ENCODE measurements at places on chromosomes 12 and 14.

GRCh38 chr12:91287753-91288152 is 105.1 kb upstream of the DCN start:
- DNase-seq, result no peak

- DNase-seq, result no peak
Observed at GRCh38 chr12:94550964-94551363, 91.3 kb upstream of the CEP83 start.

DNA sequence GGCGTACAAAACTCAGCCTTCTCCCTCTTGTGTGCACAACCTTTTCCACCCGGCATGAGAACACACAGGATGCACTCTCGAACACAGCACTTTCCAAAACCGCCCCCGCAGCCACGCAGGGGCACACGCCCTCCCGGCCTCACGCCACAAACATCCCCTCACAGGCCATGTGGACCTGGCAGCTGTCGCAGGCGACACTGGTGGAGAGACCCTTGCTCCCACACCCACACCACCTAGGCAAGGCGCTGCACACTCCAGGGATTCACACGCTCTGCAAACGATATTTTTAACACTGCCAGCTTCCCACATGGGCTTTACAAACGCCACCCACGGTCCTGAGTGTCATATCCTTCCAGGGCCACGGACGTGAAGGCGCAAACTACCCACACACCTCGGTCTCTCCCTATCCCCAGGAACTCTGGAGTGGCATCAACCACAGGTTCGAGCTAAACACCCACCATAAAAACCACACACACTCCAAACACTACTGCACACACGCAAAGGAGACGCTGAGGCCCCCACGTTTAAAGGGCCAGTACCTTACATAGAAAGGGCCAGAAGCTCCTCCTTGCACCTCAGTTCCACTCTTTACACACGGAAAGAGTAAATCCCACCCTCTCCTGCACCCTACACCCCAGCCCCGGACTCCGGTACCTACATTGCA is 12.4 kb upstream of the ITGB7 start:
- no peak for DNase-seq

DNA sequence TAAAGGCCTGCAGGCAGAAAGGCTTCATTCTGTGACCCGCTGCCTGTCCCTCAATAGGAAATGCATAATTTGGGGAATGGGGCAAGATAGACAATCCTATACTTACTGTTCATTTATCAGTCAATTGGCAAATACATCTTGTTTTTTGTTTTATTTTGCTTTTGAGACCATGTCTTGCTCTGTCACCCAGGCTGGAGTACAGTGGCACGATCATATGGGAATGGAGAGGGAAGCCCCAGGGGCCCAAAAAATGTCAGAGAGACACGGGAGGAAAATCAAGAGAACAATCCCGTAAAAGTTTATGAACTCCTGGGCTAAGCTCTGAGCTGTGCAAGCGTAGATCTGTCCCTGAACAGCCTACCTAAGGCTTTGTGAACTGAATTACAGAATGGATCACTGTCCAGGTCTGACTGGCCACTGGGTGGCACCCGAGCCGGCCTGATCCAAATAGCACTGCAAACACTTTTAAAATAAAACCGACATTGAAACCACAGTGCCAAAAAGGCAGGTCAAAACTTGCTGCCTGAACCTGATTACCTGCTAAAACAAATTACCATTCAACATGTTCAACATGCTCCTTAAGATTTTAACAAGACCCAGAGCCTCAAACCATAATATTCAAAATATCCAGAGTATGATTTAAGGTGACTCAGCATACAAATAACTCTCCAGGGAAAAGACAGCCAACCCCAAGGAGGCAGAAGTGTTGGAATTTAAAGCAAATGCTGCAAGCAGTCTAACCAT is 11.8 kb downstream of the COPS7A start:
- no peak for DNase-seq

GRCh38 chr14:99531251-99532096 is 50.3 kb downstream of the CCNK start:
- DNase-seq, result no peak

DNA sequence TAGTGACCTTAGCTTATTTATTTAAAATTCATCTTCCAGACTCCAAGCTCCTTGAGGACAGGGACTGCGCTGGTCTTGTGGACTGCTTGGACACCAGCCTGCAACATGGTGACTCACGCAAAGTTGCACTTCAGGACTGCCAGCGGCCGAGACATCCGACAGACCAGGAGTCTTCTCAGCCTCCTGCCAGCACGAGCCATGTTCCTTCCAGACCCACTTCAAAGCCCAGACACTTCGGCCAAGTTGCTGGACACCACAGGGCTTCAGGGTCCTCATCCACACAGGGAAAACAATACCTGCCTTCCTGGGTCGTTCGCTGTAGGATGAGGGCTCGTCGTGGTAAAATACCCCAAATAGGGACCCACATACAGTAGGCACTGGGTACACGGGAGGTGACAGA is 88.7 kb downstream of the BCL11B start:
- DNase-seq, result no peak

DNA sequence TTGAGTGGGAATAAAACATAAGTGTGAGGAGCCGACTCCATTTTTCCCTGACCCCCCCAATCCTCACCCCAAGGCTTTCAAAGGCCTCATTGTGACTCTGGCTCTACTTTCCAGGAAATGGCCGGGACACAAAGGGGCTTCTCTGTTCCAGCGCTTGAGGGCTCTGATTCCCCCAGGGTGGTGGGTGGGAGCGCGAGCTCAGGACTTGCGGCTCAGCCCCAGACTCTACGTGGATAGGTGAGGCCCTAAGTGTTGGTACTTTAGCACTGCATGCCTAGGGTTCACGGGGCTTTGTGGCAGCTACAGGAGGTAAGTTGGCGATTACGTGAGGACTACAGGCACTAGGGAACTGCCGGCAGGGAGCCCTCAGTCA is 553 bp downstream of the CNPY2 start:
- DNase-seq, result no peak

GRCh38 chr14:76962303-76962660 is 66.2 kb downstream of the IRF2BPL start:
- DNase-seq, result no peak

DNA sequence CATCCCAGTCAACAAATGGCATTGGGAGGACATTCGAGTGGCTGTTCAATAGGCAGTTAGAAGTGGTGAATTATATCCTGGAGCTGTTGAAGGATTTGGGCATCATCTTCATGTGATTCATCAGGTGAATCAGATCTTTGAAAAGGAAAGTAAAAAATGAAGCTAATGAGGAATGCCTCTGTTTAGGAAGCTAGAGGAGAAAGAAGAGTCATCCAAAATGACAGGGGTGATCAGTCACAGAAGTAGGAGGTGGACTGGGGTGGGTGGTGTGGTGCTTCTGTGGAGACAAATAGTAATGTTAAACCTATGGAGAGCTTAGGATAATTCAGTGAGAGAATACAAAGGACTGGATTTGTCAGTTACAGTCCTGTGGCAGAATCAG is 32.7 kb downstream of the DIP2B start:
- DNase-seq, result no peak

DNA sequence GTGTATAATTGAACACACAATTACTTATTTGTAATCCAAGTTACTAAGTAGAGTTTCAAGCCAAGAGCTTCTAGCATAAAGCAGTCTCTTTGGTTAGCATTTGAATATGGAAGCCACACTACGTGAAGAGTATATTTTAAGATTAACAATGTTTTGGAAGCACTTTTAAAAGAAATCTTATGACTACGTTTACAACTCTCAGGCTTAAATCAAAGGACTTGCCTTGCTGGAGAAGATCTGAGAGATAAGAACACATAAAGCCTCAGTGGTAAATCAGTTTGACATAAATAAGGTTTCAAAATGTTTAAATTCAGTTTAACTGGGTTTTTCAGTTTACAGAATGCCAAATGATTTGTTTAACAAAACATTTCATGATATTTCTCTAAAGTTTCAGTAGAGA is 161.9 kb upstream of the PDE3A start:
- no peak for DNase-seq

GRCh38 chr12:123943816-123944215 is 28.8 kb downstream of the CCDC92 start:
- no peak for DNase-seq

DNA sequence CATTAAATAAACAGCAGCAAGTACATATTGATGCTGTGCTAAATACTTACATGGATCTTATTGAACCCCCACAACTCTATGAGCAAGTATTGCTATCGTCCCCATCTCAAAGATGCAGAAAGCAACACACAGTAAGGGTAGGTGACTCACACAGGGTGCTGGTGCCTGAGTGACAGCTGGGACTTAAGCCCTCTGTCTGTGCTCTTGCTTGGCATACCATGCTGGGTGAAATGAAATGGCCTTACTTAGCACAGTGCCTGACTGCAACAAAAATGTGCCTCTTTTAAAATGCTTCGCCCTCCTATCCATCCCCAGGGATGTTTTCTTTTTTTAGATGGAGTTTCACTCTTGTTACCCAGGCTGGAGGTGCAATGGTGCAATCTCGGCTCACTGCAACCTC is 788 bp downstream of the TEX52 start:
- DNase-seq, result no peak

DNA sequence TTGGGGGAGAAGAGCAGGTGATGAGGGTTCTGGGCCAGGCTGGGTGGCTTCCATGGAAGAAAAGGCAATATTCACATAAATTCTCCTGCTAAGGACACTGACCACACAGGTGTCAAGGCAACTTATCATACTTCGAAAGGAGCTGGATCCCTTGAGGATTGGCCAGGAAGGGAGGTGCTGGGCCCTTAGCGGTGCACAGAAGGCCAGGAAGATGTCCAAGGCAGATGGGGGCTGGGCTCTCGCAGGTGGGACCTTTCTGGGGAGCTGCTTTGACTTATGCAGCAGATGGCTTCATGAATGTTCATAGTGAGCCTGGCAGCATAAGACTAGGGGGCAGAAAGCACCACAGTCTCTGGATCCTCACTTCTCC is 3.9 kb downstream of the CD63 start:
- DNase-seq, result no peak

DNA sequence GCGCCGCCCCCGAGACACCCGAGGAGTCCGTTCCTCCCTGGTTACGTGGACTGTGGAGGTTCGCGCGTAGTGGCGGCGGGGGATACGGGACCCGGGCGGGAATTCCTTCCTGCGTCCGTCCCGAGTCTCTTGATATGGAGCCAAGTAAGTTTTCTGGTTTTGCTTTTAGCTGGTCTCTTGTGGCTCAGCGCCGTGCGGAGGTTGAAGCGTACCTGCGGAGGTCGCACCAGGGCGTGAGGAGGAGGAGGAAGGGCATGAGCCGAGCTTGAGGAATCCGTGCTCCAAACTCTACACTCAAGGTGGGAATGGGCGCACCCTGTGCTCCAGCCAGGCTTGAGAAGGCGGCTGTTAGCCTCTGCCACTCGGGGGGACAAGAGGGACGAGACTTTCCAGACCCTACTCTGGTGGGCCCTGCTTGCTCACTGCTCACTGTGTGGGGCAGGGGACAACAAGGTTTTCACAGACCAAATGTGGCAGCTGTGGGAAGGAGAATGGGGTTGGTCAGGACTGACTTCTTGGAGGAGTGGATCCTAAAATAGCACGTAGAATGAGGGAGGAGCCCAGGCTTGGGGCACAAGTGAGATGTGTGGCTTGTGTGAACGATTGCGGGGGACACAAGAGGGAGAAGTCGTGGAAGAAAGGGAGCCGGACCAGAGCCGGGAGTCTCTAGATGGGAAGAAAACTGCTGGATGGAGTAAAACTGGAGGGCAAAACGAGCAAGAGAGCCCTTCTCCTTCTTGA is 577 bp downstream of the ATG101 start:
- DNase-seq, result no peak

GRCh38 chr12:132429602-132429945 is 60.4 kb upstream of the FBRSL1 start:
- DNase-seq, result no peak

DNA sequence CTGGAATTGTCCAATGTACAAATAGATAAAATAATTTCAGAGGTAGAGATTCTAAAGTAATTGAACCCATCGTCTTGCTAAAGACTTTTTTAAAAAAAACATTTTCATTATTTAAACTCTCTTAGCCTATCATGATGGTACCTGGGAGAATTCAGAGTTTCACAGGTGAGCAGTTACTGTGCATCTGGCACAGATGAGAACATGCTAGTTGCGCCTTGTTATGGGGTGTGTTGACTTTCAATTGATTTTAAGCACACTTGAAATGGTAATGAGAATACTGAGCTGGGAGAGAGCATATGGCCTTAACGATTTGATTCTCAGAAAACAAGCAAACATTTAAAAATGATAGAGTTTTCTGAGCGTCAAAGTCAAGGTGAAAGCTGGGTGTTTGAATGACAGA is 66.6 kb downstream of the FLRT2 start:
- no peak for DNase-seq

- peak; percentile 46 for DNase-seq
Observed at GRCh38 chr14:44961151-44961553, 595 bp downstream of the KLHL28 start.

DNA sequence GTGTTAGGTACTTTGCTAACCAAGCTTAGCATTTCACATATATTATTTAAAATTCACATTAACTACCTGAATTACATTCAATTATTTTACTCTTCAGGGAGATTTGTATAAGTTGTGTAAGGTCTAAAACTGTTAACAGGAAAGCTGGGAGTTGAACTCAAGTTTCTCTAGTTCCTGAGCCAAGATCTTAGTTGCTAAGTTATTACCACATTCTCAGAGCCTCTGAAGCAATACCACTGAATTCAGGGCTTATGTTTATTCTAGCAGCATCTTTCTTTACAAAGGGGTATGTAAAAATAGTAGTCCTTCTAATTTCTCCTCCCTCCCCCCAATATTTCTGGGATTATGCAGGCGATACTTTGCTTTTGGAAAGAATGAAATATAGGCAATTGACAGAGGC is 786.8 kb downstream of the DIO2 start:
- no peak for DNase-seq

DNA sequence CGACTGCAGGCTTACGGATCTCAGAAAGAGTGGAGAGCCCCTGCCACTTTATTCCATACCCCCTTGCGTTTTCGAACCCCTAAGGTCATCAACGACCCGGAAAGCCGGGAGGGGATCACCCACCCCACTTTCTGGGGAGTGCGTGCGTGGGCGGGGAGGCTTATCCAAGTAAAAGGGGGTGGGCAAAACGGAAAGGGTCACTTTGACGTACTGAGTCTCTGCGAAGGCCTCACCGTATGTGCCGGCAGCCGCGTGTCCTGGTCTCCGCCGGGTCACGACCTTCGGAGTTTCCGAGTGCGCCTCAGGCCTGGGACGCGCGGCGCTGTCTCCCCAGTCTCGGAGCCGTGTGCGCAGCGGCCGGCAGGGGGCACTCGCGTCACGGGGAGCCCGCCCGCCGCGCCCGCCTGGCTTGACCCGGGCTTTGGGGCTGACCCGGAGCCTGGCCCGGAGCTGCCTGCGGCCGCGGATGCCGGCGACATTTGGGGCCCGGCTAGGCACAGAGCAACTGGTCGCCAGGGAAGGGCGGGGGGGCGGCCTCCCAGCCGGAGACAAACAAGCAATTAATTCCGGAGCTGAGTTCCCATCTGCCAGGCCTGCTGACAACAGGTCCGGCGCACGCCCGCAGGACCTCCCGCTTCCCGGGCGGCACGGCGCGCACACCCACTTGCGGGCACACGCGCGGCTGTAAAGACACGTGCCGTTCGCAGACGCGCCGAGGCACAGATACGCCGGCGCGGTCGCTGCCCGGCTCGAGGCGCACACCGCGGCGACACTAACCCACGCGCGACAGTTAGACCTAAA is 890 bp upstream of the KIF26A start:
- DNase-seq, result no peak

Data from thymus (tissue), 14 donors.